ENCODE measurements at places on chromosomes 3 and 15.

GRCh38 chr3:16174976-16175901 lies 759 bp downstream of the GALNT15 start:
- DNase-seq, result no peak

- DNase-seq, result no peak
These were observed 38.7 kb downstream of the FEM1B start for GRCh38 chr15:68316061-68316804.

GRCh38 chr3:10561162-10561945 lies 56.0 kb upstream of the ATP2B2 start:
- no peak for DNase-seq

DNA sequence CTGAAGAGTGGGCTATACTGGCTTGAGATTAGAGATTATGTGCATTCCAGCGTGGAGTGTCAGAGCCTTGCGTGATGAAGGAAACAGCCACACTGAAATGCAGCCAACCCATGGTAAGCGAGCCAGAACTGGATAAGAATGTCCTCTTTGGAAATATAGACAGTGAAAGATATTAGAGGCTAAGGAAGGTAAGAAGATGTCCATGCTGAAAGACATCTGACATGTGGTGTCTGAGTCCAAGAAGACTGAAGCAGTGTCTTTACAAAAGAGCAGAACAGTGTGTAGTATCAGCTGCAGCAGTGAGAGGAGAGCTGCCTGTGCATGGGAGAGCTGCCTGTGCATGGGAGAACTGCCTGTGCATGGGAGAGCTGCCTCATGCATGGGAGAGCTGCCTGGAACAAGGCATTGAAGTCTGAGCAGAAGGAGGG lies 672.2 kb downstream of the DIPK2A start:
- no peak for DNase-seq
